ENCODE measurements at places on chromosomes 6 and 20.

DNA sequence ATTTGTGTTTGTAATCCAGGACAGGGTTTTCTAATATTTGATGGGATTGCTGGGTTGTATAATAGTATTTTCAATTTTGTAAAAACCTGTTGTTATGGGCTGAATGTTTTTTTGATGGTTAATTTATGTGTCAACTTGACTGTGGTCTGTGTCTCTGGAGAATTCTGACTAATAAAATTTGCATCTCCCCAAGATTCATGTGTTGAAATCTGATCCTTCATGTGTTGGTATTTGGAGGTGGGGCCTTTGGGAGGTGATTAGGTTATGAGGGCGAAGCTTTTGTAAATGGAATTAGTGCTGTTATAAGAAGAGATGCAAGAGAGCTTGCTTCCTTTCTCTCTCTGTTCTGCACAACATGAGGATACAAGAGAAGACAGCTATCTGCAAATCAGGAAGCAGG lies 48.7 kb upstream of the SAMD5 start:
- H3K36me3 ChIP-seq = no peaks in the 10 kb centered on the region
- no peak overlapping the region for H3K27ac ChIP-seq
- H3K4me1 ChIP-seq = no peaks in the 10 kb centered on the region
- no peak for DNase-seq

GRCh38 chr20:20668639-20669038 lies 43.8 kb downstream of the RALGAPA2 start:
- no peak overlapping the region for H3K4me3 ChIP-seq
- H3K27ac ChIP-seq = no peak overlapping the region
- no peak for DNase-seq
- H3K27me3 ChIP-seq = no peaks in the 10 kb centered on the region
- no peaks in the 10 kb centered on the region for H3K36me3 ChIP-seq

GRCh38 chr6:142842418-142843261 lies 102.3 kb downstream of the HIVEP2 start:
- no peaks in the 10 kb centered on the region for H3K36me3 ChIP-seq
- peak overlapping the region; percentile 11 for H3K4me3 ChIP-seq
- peaks cover 22% of the 10 kb centered on the region for H3K4me1 ChIP-seq
- peak; percentile 57 for DNase-seq

DNA sequence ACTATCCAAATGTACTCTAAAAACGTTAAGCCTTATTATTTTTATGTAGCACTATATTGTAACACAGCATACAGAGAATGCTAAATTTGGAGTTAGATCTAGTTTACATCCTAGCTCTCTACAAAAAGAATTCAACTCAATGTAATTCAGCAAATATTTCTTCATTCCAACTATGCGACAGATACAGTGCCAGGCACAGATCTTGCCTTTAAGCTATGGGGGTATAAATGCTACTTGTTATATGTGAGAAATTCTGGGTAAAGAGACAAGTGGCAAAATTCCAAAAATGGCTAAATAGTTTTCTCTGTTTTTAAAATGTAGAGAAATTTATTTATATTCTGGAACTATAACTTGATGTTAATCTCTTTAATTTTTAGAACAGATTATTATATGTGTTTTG lies 63.2 kb downstream of the SEL1L2 start:
- no peak for DNase-seq
- H3K4me1 ChIP-seq = no peaks in the 10 kb centered on the region
- no peaks in the 10 kb centered on the region for H3K27me3 ChIP-seq
- H3K27ac ChIP-seq = no peak overlapping the region
- no peak overlapping the region for H3K4me3 ChIP-seq

DNA sequence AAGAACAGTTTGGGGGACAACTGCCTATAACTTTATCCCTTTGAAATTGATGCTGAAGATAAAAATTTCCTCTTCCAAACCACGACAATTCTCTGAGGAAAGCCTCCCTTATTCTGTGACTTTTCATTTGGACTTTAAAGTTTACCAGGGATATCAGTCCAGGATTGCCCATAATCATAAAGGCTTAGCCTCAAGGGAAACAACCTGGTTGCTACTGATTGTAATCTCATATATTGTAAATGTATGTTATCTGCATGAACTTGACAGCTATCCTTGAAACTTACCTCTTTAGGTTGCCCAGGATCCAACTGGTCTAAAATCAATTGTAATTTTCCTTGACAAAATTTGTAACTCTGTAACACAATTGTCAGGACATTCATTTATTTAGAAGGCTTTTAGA lies 23.8 kb downstream of the TBC1D32 start:
- no peak for DNase-seq
- no peak overlapping the region for H3K4me3 ChIP-seq
- H3K4me1 ChIP-seq = peaks cover 6% of the 10 kb centered on the region
- no peaks in the 10 kb centered on the region for H3K36me3 ChIP-seq
- no peak overlapping the region for H3K27ac ChIP-seq
- H3K27me3 ChIP-seq = no peaks in the 10 kb centered on the region

- no peak overlapping the region for H3K27ac ChIP-seq
- H3K27me3 ChIP-seq = no peaks in the 10 kb centered on the region
- no peak overlapping the region for H3K4me3 ChIP-seq
- no peak for DNase-seq
- H3K36me3 ChIP-seq = no peaks in the 10 kb centered on the region
These were observed 69.6 kb upstream of the VSTM2L start for GRCh38 chr20:37833221-37833896.

DNA sequence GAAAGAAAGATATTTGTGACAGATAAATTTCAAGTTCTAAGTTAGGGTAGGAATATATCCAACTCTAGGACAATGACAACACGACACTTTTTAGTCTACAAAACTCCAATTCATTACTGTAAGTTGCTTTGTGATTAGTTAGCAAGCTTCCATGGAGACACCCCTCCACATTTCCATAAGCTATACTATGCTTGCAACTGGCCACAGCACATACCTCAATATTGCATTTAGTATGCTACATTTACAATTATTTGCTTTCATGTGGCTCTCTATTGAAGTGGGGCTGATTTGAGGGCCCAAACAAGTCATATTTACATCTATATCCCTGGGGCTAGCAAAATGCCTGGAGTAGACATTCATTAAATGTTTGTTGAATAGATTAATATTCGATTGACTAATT lies 129.3 kb downstream of the HACE1 start:
- DNase-seq = no peak
- no peak overlapping the region for H3K4me3 ChIP-seq
- H3K36me3 ChIP-seq = 0 out of 2 replicates have a peak, but pooled peaks cover 1% of the 10 kb centered on the region

- peak; percentile 35 for DNase-seq
- no peaks in the 10 kb centered on the region for H3K27me3 ChIP-seq
- H3K36me3 ChIP-seq = no peaks in the 10 kb centered on the region
These were observed 4.0 kb upstream of the ADGRF5 start for GRCh38 chr6:46925563-46926253.
